Activated naive CD4-positive, alpha-beta T cell (primary cell): ENCODE measurements at places on chromosomes 6 and 20.
A peak's percentile ranks its signal among the peaks of the same experiment; 100 is the strongest.

DNA sequence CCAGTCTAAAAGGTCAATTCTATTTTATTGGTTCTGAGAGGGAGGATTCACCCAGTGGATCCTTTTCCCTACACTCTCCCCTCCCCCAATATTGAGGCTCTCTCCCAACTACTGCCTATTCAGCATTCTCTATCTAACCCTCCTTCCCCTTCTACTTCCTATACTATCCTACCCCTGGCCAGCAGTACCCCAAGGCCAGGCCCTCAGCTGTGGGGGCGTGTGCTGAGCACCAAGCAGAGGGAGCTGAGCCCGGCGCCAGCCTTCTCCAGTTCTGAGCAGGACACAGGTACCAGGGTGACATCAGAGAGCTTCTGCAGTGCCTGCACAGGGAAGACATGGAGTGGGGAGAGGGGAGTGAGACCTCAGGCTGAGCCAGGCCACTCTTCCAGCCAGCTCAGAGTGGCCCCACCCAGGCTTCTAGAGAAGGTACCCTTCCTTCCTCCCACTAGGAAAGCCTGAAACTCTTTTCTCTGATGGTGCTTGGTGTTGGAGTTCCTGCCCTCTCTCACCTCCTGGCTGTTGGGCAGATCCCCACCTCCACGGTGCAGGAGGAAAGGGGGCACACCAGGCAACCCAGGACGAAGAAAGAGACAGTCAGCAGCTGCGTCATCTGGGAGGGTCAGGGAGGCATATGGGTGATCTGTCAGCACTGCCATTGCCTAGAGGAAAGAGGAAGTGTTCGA is 1.9 kb downstream of the DDAH2 start:
- DNase-seq, result no peak

DNA sequence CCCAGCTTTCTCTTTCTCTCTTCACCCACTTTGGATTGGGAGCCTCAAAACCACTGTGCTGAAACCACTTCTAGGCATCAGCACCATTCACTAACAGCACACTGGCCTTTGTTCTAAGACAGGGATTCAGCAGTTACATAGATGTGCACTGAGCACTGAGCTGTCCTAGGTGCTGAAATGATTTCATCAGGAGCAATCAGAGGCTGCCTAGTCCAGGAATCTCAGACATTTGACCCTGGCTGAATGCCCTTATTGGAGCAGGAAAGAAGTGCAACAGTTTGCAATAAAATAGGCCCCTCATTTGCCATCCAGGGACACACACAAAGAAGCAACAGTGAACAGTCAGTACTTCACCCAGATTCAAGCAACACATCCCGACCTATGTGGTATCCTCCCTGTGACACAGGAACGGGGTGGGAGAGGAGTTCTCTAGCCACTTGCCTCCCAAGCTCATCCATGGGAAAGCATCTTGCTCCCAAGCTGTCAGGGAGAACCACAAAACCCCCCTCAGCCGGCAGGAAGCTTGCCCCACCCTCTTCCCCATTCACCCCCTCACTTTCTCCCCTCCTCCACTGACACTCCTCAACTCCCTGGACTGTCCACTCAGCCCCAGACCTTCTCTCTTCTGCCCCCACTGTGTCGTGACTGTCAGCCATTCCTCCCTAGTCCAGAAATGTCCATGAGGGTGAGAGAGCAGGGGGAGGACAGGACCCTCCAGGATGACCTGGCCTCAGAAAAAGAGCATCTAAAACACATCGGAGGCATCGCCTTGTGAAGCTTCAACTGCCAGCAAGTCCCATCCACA is 304.4 kb downstream of the PREX1 start:
- no peak for DNase-seq

- DNase-seq, result no peak
These were observed 208.0 kb downstream of the ARHGAP18 start for GRCh38 chr6:129501740-129502660.

GRCh38 chr20:17344790-17345189 is 118.0 kb downstream of the PCSK2 start:
- DNase-seq, result no peak

GRCh38 chr6:166408936-166409755 is 26.4 kb upstream of the MPC1 start:
- DNase-seq, result no peak

DNA sequence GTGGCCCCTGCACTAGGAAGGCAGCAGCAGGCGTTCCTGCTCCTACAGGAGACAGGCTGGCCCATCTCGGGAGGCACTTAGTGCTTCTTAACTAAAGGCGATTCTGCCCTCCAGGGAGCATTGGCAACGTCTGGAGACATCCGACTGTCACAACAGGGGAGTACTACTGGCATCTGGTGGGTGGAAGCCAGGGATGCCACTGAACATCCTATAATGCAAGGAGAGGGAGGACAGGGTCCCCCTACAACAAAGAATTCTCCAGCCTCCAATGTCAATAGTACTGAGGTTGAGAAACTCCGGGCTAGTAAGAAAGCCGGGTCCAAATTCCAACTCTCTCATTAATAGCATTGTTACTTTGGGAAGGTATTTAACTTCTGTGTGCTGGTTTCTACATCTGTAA is 119.4 kb upstream of the ARMC2 start:
- DNase-seq, result no peak

GRCh38 chr20:22536956-22537756 is 47.2 kb downstream of the FOXA2 start:
- no peak for DNase-seq

GRCh38 chr20:59308493-59309201 is 8.2 kb downstream of the EDN3 start:
- DNase-seq, result no peak

GRCh38 chr6:159806021-159806458 is 6.0 kb downstream of the PNLDC1 start:
- DNase-seq, result no peak

GRCh38 chr6:169452117-169452868 is 198.6 kb upstream of the THBS2 start:
- no peak for DNase-seq

GRCh38 chr6:21594416-21595281 is 1.1 kb downstream of the SOX4 start:
- DNase-seq, result peak; percentile 20

DNA sequence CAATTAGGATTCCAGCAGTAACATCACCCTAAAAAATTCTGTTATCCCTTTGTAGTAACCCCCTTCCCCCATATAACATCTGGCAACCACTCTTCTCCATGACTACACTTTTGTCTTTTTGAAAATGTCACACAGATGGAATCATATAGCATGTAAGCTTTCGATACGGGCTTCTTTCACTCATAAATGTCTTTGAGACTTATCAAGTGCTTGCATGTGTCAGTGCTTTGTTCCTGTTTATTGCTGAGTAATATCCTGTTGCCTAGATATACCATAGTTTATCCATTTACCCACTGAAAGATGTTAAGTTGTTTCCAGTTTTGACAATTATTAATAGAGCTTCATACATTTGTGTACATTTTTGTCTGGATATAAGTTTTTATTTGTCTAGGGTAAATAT is 10.4 kb upstream of the SNPH start:
- no peak for DNase-seq

- DNase-seq, result no peak
These were observed 228.9 kb downstream of the HIVEP2 start for GRCh38 chr6:142716097-142716496.

- DNase-seq, result no peak
These were observed 106.2 kb upstream of the DTNBP1 start for GRCh38 chr6:15768999-15769398.

DNA sequence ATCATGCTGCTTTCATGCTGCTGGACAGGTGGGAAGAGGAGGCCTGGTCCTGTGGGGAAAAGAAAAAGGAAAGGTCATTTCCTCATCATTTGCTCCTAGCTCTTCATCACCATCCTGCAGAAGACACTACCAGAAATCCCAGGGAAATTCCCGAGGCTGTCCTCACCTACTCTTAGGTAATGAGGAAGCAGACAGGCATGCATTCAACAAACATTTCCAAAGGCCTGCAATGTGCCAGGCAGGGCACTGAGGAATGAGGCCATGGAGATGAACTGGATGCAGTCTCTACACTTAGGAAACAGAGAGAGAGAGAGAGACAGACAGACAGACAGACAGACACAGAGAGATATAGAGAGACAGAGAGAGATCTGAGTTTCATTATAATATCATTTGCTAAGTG is 83.0 kb upstream of the MRPS10 start:
- DNase-seq, result no peak

- DNase-seq, result no peak
These were observed 20.8 kb upstream of the TRAF3IP2 start for GRCh38 chr6:111626441-111626840.

- no peak for DNase-seq
These were observed 3.2 kb downstream of the IRF4 start for GRCh38 chr6:394641-395289.

DNA sequence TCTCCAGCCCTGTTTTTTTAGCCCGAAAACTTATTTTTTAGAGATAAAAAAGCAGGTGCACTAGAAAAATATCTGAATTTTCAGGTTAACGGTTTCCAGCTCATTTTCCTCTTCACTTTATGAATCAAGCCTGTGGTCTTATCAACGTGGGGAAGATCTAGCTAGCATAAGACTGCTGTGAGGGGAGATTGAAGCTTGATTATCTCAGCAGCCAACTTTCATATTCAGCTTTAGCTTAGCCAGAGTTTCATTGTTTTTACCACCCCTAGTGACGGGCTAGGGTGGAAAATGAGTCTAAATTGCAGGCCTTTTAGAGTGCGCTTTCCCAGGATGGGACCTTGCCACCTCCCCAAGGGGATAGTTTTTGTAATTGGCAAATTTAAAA is 11.9 kb upstream of the RBM38 start:
- DNase-seq, result no peak

DNA sequence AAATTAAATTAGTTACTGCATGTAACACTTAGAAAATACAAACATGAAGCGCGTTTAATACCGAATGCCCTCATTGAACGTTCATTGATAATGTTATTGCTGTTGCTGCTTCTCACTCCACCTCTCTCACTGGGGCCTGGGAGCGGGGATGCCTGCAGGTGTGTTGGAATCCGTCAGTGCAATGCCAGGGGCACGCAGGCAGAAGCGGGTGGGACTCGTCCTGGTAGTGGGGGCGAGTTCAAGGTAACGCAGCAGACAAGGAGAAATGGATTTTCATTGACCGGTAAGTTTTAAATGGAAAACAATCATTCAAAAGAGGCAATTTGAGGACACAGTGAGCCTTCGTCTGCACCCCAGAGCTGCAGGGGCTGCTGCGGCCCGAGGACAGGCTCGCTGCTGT is 71.2 kb upstream of the AFDN start:
- no peak for DNase-seq

GRCh38 chr20:63941282-63942081 is 14.7 kb downstream of the UCKL1 start:
- no peak for DNase-seq

DNA sequence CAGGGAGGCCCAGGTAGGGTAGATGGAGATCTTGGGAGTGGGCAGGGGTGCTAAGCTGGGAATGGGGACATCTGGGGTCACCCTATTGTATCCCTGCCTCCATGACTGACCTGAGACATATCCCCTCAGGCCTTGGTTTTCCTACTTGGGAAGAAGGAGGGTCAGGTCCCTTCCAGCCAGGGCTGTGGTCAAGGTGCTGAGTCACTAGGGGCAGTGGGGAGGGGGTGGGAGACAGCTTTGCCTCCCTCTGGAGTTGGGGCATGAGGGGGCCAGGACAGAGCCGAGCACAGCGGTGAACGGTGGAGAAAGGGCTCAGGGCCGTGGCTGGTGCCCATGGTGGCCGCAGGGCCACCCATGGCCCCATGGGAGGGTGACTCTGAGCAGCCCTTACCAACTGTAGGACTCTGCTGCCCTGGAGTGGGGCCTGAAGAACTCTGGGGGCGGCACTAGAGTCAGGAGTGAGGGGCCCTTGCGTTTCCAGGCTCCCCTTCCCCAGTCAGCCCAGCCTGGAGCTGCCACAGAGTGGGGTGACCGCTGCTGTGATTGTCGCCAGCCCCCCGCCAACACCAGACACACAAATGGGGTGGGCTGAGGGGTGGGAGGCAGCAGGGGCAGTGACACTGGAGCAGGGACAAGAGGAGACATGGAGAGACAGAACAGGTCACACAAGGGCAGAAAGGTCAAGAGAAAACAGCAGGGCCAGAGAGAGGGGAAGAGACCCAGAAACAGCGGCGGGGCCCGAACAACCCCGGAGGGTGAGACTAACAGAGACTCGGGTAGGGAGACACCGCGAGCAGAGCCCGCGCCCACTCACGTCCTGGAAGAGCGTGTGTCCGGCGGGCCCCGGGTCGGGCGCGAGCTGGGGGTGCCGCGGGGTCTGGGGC is 576 bp downstream of the NECAB3 start:
- no peak for DNase-seq

- no peak for DNase-seq
These were observed 85.1 kb downstream of the SMOC2 start for GRCh38 chr6:168525926-168526630.

DNA sequence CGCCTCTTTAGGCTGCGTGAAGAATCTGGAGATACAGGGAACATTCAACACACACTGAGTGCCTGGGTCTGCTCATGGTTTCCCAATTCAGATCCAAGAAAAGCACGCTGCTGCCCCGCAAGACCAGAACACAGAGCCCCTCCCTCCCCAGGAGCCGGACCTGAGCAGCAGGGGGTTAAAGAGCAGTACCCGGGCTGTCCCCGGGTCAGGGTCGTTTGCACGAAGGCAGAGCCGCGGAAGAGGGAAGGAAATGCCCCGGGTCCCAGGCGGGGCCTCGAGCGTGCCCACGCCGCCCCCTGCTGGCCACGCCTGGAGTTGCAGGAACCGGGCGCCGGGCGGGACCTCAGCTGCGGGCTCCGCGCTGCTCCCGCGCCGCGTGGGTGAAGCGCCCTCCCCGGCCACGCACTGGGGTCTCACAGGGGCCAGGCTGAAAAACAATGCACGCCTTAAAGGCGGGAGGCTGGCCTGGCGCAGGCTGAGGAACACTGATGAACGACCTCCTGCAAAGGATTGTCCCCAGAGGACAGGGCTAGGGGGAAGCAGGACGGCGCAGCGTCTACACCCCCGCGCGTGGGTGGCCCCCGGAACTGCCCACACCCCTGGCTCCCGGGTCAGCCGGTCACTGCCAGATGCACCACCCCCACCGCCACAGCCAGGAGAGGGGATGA is 48.9 kb downstream of the ANKRD60 start:
- DNase-seq, result peak; percentile 54

GRCh38 chr20:61436283-61436666 is 184.2 kb downstream of the CDH4 start:
- DNase-seq, result no peak

- no peak for DNase-seq
These were observed 716.0 kb upstream of the EYS start for GRCh38 chr6:66423047-66423446.

- DNase-seq, result no peak
These were observed 131.2 kb upstream of the KCNG1 start for GRCh38 chr20:51153867-51154707.

GRCh38 chr6:3442431-3443220 is 14.2 kb downstream of the SLC22A23 start:
- no peak for DNase-seq
